ENCODE measurements at places on chromosomes 2 and 18.

DNA sequence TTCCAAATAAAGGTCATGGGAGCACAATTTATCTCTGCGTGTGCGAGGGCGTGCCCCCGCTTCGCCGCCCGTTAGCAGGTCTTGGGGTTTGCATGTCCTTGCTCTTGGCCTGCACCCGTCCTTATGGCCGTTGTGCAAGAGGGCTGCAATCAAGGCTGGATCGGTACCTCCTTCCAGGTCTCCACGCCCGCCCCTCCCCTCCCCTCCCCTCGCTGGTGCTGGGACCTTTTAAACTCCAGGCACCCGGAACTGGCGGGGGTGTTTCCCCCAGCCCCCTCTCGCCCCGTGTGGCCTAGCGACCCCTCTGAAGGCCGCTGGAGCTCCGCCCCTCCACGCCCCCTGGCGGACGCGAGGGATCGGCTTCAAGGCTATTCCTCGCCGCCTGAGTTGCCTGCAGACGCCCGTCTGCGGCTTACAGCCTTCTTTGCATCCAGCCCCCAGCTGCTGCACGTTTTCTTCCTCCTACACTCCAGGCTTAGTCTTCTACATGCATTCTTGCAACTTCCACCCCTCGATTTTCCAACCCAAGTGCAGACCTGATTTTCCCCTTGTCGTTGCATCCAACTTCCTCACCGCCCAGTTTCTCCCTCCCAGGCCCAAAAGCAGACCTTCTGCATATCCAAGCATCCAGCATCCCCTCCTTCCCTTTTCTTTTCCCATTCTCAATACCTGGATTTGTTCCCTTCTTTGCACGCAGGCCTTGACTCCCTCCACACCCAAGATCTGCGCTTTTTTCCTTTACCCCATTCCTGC lies 577 bp downstream of the IDH1 start:
- DNase-seq: peak; percentile 79

- DNase-seq: no peak
These were observed 140.5 kb downstream of the ST6GAL2 start for GRCh38 chr2:106745468-106745867.

GRCh38 chr18:53745224-53745967 lies 479.1 kb downstream of the MBD2 start:
- no peak for DNase-seq

DNA sequence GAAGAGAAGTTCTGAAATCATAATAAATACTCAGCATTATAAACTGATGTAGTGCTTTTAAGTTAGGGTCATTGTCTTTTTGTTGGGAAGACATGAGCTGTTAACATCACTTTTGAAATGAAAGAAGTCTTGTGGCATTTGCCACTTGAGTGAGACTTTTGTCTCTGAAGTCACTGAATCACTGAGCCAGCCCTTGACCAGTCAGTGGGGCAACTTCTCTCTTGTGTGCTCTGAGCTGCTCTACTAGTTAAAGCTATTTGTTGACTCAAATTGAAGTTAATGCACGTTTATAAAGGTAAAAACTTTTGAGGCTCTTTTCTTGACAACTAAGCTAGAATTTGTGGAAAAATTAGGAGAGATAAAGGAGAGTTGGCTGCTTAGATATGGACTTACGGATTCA lies 6.7 kb downstream of the WDR43 start:
- no peak for DNase-seq

GRCh38 chr2:166413255-166413654 lies 37.5 kb upstream of the SCN9A start:
- no peak for DNase-seq

DNA sequence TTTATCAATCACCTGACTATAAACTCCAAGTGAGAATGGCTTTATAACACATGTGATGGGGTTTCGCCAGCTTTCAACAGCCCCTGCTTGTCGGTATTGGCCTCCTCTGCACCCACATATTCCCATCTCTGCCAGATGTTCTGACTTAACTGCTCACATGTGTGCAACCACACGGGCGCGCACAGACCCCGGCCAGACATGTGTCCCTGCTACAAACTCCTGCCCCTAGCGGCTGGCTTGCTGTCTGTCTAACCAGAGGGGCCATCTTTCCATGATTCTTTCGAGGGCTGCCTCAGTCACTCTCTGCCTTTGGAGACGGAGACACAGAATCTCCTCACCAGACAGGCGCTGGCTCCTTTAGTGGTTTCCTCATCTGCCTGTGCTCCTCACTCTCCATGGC lies 15.3 kb downstream of the STON1 start:
- no peak for DNase-seq

- no peak for DNase-seq
These were observed 76.2 kb downstream of the FAM168B start for GRCh38 chr2:131016826-131017741.

- DNase-seq: no peak
These were observed 139.0 kb downstream of the UXS1 start for GRCh38 chr2:106054880-106055655.

- no peak for DNase-seq
These were observed 266.6 kb upstream of the ID2 start for GRCh38 chr2:8414946-8415879.

- no peak for DNase-seq
These were observed 483.9 kb upstream of the CRIM1 start for GRCh38 chr2:35871672-35872071.

- no peak for DNase-seq
These were observed at the start of gene HOXD13 for GRCh38 chr2:176092270-176093144. HOXD13 (plus strand) TSS chr2:176092721; CDS start chr2:176092891, 170 bp downstream.

GRCh38 chr2:227163485-227163997 lies 464 bp downstream of the COL4A4 start:
- DNase-seq: no peak

GRCh38 chr2:160876029-160876428 lies 284.2 kb upstream of the TANK start:
- DNase-seq: no peak

- DNase-seq: no peak
These were observed 300.0 kb downstream of the XIRP2 start for GRCh38 chr2:167187978-167188967.

GRCh38 chr2:88666576-88666975 lies 24.9 kb upstream of the RPIA start:
- no peak for DNase-seq

DNA sequence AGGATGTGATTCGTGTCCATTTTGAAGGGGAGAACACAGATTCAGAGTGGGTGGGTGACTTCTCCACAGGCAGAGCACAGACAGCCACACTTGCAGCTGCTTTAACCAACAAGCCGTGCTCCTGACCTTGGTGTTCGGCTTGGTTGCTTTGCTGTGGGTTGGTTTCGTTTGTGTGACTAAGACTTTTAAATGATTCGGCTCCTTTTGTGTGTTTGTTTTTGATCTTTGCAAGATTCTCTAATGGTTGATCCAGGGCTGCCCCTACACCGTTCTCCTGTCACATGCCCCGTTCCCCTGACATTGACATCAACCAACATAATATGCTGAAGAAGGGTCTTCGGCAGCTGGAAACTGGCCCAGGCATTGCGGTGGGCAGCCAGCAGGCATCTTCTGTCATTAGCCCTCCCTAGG lies 95.9 kb upstream of the MBOAT2 start:
- peak; percentile 13 for DNase-seq

DNA sequence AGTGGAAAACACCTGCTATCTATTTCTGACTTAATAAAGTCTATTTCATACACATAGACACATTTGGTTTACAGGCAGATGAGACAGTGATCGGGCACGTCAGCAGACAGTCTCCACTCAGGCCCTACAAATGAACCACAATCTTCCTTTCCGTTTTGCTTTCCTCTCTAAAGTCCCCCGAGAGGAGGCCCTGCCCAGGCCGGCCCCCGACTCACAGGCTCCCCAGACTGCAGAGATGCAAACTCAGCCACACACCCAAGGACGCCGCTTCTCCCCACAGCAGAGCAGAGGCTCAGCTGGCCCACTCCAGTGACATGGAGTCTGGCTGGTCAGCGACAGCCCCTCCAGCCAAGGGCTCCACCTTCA lies 9.3 kb upstream of the MTERF4 start:
- DNase-seq: peak; percentile 33

GRCh38 chr2:193462411-193462810 lies 1267.7 kb upstream of the TMEFF2 start:
- DNase-seq: no peak

DNA sequence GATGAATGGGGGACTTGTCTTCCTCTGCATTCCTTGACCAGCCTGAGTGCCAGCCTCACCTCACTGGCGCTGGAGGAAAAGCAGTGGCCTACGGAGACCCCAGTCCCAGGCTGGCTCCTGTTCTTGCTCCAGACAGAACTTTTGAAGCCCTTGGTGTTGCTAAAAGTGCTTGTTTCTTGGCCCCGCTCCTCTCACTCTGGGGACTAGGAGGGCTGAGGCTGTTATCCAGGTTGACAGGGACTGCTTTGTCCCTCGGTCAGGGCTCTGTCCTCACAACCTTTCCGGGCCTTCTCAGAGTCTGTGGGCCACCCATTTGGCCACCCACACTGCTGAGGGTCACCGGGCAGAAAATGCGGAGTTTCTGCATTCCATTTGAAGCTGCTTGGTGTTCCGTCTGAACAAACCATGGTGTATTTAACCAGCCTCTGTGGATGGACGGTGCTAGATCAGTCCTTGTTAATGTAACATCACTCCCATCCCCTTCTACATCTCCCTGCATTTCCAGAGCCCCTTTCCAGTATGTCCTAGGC lies 25.6 kb downstream of the B3GNT7 start:
- DNase-seq: no peak

GRCh38 chr2:220276741-220277444 lies 649.5 kb downstream of the SLC4A3 start:
- no peak for DNase-seq

DNA sequence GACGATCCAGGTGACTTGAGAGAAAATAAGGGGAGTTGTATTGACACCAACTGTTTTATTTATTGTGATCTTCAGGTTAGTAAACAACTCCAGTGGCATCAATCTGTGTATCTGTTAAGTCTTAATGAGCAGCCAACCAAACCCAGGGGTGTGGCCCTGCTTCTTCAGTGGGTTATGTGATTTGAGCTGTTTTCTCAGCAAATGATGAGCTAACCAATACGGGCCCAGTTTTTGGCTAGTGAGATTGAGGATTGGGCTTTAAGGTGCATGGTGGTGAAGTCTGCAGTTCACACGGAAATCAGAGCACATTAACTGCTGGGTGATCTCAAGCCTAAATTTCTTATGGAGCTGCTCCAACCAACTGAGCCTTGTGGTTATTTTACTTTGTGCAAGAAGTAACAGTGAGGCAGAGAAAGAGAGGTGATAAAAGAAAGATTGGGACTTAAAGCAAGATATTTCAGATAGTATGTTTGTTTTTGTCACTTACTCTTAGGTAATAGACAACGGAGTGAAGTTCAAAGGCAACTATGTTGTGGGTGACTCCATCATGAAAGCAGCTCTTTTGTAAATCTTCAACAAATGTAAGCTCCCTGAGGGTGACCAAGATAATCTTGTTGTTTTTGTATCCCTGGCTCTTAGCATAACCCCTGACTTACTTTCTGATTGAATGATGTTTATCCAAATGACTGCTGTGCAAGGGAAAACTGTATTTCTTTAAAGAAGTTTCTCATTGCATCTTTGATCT lies 2.4 kb downstream of the MTCL1 start:
- DNase-seq: no peak

DNA sequence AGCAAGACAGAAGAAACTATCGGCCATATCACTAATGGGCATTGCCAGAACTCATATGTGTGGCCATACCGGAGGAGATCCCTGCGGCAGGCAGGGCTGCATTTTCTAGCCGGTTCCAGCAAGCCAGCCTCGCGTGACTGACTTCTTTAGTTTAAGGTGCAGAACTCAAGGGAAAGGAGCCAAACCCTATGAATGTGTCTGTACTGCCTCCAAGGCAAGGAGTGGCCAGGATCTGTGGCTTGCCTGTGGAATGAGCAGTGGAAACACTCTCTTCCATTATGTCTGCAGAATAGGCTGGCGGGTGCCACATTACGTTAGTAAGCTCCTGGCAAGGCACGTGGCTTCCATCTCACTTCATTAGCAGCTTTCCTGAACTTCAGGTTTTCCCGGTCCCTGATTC lies 137.6 kb downstream of the ATL2 start:
- no peak for DNase-seq

DNA sequence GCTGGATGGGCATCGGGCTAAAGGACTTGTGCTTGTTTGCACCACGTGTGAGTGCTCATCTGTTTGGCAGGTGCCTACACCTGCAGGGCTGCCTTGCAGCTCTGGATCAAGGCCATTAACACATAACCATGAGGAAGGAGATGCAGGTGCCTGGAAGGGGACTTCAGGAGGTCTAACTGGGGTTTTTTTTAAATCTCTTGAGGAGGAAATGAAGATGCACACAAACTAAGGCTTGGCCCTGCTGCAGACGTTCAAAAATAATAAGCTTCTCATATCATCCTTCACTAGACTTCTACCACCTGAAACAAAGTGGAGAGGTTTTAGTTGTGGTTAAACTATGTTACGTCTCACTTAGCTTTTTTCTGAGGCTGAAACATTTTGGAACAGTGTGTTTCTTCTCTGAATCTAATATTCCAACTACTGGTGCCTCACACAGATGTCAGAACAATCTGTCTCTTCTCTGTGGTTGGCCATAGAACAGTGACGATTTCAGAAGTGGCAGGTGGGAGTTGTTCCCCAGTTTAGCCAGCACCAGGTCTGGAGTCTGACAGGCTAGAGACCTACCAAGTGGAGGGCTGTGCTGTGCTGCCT lies 36.5 kb downstream of the BCL2L11 start:
- no peak for DNase-seq

GRCh38 chr2:176067589-176068418 lies 16.0 kb downstream of the EVX2 start:
- no peak for DNase-seq

GRCh38 chr2:130987519-130988425 lies 105.5 kb downstream of the FAM168B start:
- DNase-seq: no peak

- DNase-seq: no peak
These were observed 354.1 kb upstream of the ATP5MC3 start for GRCh38 chr2:175535631-175536030.

GRCh38 chr18:54608028-54608642 lies 17.1 kb downstream of the DYNAP start:
- no peak for DNase-seq

DNA sequence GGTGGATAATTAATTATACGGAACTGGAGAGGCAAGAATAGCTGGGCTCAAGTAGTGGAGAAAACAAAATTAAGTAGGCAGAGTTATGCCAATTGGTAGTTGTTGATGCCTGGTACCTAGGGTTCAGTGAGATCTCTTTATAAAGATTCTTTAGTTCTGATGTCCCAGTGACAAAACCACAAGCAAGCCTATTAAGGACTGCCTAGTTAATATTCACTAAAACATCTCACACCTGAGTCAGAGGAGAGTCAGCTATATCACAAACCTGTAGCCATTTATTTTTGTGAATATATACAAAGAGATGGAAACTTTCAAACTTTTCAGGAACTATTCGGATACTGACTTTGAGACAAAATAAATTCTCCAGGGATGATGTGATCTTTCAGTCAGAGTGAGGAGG lies 213.9 kb upstream of the CYP26B1 start:
- DNase-seq: no peak
